K562 (cell line): ENCODE measurements at places on chromosomes 2 and 18. TPM values are rescaled to one million over a fixed set of nuclear protein-coding genes. Genes with fewer than 3 reads are reported as not detected.

The DYNAP gene
- polyA plus RNA-seq = not detected in 2 replicates

DNA sequence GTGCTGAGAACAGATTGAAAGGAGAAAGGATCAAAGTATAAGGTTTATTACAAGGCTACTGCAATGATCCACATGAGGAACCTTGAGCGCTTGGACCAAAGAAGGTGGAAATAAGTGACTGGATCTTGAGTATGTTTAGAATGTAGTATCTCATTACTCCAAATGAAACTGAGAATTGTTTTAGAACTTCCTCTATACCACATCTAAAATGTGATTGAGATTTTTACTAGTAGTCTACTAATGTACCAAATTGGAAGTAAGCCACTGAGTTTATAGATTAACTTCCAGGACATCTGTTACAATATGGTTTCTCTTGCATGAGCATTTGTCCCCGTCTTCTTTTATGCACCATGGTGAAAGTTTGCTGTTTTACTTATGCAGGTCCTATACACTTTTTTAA lies 300.5 kb downstream of the SUCLG1 start:
- no peak for DNase-seq

DNA sequence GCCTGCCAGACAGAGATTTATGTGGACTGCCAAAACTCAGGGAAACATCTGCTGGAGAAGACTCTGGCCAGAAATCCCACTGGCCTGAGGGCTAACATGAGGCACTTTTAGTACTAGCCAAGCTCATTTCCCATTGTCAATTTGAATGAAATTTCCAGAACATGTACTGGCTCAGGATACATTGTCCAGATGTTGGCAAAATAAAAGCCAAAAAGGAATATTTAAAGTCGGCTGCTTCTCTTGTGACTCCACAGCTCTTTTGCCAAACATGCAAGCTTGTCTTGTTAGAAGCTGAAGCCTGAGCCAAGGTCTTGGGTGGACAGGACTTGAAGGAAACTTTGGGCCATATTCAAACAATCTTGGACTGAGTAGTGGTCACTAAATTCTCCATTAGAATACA lies 215.5 kb downstream of the NCKAP5 start:
- DNase-seq = no peak

DNA sequence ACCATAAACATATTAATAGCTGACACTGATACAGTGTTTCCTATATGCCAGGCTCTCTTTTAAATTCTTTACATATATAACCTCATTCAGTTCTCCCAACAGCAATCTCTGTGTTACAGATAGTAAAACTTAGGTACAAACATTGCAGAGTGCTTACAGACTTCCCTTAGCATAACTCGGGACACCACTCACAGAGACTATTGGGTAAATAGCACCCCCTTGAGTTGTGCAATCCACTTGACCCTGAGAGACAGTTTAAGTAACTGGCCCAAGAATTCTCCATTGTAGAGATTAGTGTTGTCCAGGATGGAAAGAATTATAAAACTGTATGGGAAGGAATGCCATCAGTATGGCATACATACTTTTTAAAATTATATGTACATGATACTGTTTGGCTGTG lies 110.1 kb downstream of the POLE4 start:
- no peak for DNase-seq

The ZNF407 gene
- polyA plus RNA-seq = 2.0 and 2.6 TPM in 2 replicates

DNA sequence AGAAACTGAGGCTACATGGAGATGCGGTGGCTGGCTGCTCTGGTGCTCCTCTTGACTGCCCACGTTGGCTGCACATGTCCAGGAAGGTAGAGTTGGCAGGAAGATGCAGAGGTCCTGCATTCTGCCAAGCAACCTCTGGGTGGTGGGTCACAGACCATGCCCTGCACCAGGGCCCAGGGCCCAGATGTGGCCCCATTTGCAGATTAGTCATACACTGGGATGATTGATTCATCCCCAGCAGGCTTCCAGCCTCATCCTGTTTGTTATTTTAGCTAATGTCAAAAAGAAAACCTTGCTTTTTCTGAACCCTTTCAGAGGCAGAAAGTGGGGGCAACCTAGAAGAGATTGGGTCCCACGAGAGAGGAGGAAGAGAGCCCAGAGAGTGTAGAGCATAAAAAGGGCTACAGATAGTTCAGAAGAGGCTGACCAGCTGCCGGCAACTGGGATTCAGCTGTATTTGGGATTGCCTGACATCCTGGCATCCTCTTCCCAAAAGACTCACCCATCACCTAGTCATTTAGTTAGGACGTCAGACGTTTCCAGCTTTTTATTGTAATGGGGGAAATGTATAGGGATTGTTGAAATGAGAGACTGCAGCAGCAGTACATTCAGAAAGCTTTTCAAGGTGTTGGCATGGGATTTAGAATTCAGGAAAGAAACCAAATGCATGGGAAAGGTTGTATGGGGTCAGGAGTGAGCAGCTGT lies 101.9 kb downstream of the CTIF start:
- no peak for DNase-seq

- no peak for DNase-seq
These were observed 277.5 kb upstream of the KLHL29 start for GRCh38 chr2:23107327-23107941.

DNA sequence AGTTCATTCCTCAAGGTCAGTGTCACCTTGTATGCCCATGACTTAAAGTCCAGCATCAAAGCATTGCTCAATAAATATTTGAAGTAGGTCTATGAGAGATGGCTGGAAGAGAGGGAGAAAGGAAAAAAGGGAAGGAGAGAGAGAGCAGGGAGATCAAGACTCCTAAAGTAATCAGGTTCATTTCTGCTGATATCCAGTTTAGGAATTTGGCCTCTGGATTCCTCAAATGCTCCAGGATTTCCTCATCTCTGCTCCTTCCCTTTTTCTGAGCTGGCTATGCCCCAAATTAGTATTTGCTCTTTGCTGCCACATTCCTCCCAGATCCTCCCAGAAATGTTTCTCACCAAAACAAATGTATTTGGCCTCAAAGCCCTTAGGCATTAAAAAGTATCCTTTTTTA lies 739.4 kb upstream of the CHAC2 start:
- DNase-seq = no peak

DNA sequence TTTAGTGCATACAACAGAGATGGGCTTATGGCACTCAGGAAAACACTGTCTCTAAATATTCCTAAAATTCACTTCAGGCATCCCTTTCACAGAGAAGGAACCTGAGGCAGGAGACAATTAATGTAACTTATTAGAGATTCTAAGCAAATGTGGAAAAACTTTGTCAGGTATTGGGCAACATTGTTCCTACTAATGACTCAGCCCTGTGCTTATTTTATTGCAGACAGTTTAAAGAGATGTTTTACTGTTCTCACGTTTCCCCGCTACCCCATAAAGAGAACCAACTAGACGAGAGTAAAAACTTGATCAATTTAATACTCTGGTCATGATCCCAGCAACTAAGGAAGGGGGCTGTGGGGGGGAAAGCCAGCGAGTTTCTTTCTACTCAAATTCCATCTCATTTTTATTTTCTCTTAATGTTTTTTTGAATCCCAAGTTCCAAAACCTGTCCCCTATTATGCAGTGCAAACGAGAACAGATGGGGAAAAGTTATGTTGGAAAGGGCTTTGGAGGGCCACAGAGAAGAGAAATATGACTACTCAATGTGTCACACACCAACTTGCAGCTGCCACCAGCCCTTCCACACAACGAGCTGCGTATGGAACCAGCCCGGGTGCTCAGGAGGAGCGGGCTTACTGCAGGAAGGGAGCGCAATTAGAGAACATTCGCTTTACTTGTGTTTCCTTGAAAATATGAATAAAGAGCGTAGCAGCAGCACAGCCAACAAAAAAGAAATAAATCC lies 18.7 kb upstream of the ACVR1 start:
- no peak for DNase-seq

DNA sequence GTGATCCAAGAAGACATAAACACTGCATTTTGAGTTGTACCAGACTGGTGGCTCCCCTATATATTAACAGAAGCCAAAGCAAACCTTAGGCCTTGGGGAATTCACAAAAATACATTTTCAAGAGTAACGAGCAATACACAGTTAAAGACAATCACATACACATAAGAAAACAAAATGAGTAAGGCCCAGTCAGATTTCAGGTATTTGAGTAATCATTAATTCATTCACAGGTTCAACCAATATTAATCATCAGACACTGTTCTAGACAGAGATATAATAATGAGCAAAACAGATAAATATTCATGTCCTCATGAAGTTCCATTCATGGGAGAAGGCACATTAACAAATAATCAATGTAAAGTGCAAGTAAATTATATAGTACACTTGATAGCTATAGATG lies 9.6 kb downstream of the STPG4 start:
- DNase-seq = no peak

- DNase-seq = no peak
These were observed 105.6 kb upstream of the FSHR start for GRCh38 chr2:49259926-49260325.
